ENCODE measurements at places on chromosomes 16 and 17.

DNA sequence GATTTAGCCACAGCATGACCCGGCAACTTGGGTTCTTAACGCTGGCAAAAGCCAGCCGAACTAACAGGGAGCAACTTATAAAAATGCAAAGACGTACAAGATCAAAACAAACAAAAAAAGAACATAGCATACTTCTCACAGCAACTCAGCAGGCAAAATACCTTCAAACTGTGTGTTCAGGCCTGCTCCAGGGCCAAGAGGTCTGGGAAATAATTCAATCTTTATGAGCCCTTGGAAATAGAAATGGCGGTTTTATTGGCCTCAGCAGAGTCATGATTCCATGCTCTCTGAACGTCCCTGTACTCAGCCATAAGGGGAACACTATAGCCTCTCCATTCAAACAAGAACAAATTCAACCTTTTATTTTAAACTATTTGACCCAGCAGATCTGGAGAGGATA lies 101.3 kb upstream of the C17orf78 start:
- no peak for DNase-seq

GRCh38 chr16:51149251-51149661 lies 1.8 kb downstream of the SALL1 start:
- no peak for DNase-seq

DNA sequence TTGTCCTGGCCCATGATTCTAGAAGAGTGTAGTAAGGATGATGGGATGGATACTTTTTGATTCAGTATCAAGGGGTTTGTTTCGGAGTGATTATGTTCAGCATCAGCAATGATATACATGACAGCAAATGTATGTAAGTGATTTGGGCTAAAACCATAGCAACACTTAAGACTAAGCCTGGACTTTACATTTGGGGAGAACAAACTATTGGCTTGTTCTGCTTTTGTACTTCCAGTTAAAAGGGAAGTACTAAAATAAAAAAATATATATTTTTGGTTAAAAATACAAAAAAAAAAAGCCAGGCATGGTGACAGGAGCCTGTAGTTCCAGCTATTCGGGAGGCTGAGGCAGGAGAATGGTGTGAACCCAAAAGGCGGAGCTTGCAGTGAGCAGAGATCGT lies 20.5 kb upstream of the DHX8 start:
- DNase-seq: no peak

DNA sequence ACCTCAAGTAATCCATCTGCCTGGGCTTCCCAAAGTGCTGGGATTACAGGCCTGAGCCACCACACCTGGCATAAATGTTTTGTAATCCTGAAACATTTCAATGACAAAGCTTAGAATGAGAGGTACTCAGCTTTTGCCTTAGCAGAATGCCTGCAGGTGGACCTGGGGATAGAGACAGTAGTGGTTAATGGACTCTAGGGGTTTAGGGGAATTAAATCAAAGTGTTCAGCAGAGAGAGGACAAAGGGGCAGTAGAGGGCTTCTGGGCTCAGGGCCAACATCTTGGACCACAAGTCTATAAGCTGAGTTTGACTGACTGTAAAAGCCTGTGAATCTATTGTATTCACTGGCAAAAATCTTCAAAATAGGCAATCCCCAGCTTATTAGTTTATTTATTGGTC lies 36.0 kb upstream of the MED13 start:
- DNase-seq: no peak

DNA sequence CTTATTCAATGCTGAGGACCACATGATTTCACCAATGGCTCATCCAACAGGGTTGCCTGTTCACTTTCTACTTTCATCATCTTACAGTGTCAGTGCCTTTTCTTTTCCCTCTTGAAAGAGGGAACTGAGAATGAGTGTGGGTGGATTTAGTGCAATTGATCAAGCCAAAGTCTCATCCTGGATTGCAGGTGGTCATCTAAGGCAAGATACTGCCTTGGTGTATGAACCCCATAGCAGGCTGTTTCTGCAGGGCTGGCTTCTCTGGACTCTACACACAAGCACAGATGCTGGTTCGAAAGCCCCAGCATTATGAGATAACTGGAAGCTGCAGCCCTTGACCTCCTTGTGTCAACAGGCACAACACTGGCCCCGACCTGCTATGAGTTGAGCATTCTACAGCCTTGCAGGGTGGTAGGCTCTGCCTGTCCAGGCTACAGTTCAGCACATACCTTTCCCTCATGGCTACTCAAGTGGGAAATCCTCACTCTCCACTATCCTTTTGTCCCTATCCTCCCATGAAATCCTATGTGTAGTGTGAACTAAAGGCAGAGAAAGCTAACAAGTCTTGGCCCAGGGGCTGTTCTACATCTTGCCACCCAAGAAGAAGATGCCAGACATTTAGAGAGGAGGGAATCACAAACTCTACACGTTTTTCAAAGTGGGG lies 358.7 kb downstream of the SLC39A11 start:
- DNase-seq: no peak

- no peak for DNase-seq
Observed at GRCh38 chr16:74100395-74101326, 196.0 kb upstream of the PSMD7 start.

GRCh38 chr16:30413112-30413806 lies 5.9 kb downstream of the ZNF771 start:
- no peak for DNase-seq

- DNase-seq: no peak
Observed at GRCh38 chr16:57679016-57679415, 10.9 kb downstream of the ADGRG3 start.

DNA sequence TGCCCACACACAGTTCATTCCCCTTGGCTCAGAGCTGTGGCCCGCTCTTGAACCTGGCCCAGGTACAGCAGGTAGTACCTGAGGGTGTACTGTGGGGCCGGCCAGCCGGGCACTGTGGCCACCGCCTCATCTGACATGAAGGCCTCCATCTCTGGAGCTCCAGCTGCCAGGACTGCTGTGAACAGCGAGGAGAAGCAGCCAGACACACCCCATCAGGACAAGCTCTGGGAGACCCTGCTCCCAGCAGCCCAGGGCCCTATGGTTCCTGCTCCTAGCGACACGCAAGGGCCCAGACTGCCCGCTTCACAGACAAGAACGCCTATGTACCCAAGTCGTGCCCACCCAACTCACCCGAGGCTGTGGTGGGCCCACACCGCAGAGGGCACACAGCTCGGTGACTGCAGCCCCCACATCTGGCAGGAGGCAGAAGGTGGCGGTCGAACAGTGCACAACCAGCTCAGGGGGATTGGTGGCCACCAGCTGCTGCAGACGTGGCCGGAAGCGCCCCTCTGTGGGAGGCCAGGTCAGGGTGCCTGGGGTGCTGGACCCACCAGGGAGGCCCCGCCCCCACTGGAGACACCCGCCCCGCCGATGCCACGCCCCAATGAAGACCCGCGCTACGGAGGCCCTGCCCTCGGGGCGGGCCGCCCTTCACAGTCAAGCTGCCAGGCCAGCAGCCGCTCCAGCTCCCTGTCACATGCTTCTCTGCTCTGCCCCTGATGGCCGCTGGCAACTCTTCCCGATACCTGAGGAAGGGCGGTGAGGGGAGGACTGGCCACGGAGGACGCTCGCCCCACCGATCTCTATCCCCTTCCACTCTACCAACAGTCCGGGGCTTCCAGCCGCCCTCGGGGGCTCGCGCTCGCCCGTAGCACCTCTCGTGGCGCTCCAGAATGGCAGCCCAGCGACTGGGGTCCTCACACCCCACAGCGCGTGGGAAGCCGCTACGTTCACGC lies 1.1 kb upstream of the STUB1 start:
- no peak for DNase-seq

GRCh38 chr17:1906662-1907101 lies 76.9 kb downstream of the RPA1 start:
- no peak for DNase-seq

GRCh38 chr16:35745821-35746248 lies 2286.4 kb downstream of the TP53TG3F start:
- no peak for DNase-seq

GRCh38 chr16:8963010-8963820 lies 491 bp downstream of the USP7 start:
- no peak for DNase-seq

DNA sequence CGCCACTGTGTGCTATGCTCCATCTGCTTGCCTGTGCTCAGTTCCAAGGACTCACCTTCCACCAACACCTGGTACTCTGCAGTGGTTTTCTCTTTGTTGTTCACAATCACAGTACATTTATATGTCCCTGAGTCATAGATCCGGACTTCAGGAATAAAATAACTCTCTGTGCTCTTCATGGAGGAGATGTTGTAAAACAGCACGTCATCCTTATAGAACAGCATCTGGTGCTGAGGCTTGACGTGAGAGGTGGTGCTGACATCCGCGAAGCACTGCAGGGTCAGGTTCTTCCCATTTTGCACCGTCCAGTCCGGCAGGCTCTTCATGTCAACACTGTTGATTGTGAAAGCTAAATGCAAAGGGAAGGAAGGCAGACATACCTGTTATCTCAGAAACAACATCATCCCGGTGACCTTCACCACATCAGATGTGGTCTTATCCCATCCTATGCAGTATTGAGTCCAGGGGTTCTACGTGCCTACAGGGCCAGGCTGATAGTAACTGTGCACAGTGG lies 12.8 kb downstream of the PECAM1 start:
- DNase-seq: peak; percentile 93

GRCh38 chr17:63609816-63610573 lies 9.3 kb downstream of the TACO1 start:
- DNase-seq: no peak

DNA sequence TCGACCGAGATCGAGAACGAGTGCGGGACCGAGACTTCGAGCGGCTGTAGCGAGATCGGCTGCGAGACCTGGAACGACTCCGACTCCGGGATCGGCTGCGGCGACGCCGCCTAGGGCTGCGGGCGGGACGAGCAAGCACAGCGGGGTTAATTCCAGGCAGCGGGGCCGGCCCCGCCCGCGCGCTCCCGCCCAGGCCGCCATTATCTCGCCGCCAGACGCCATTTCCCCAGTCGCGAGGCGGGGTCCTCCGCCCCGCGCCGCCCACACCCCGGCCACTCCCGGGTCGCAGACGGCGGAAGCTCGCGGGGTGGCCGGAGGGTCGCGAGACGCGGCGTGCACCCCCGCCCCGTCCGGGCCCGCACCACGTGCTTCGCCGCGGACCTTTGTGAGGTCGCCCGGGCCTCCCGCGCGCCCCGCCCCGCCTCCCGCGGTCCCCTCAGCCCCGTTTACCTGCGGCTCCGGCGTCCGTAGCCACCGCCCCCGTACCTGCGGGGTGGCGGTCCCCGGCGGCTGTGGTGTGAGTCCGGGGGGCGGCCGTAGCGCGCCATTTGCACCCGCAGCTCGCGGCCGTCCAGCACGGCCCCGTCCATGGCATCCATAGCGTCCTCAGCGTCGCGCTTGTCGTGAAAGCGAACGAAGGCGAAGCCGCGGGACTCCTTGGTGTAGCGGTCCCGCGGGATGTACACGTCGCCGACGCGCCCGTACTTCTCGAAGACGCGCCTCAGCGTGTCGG lies 616 bp downstream of the SRSF2 start:
- DNase-seq: peak; percentile 39

GRCh38 chr17:51015145-51015558 lies 105.5 kb downstream of the SPAG9 start:
- DNase-seq: peak; percentile 44

DNA sequence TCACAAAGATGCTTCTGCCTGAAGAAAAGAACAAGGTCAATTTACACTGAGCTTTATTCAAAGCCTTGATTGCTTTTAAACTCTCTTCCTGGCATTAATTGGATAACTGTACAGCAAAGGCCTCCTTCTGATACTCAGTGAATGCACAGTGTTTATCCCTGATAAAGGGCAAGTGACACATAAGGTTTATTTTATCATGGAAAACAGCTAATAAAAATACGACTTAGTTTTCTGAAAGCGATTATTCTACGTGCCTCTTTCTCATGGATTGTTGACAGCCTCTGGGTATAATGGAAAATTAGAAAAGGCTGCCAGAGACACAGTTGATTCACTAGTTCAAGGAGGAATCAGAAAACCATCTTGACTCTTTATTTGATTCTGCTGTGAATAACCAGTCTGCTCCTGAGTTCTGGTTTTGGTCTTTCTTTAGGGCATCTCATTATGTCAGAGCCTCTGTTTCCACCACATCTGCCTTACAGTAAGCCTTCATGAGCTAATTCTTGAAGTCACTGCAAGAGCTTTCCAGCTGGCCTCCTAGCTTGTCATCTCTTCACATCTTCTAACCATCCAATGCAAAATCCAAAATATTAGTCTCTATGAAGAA lies 212.9 kb downstream of the CNTNAP4 start:
- DNase-seq: no peak

GRCh38 chr16:15811481-15812400 lies 45.1 kb downstream of the MYH11 start:
- DNase-seq: peak; percentile 96

GRCh38 chr16:69620573-69620972 lies 54.8 kb downstream of the NFAT5 start:
- no peak for DNase-seq

DNA sequence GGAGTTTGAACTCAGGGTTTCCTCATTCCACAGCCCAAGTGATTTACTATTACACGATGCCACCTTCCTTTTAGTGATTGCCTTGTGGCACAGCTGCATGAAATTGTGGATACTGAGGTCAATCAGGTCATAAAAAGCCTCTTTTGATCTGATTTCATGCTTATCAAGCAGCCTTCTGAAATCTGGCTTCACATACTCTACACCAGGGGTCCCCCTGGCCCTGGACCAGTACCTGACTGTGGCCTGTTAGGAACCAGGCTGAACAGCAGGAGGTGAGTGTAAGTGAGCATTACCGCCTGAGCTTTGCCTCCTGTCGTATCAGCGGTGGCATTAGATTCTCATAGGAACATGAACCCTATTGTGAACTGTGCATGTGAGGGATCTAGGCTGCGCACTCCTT lies 13.8 kb downstream of the SLFN5 start:
- DNase-seq: no peak

DNA sequence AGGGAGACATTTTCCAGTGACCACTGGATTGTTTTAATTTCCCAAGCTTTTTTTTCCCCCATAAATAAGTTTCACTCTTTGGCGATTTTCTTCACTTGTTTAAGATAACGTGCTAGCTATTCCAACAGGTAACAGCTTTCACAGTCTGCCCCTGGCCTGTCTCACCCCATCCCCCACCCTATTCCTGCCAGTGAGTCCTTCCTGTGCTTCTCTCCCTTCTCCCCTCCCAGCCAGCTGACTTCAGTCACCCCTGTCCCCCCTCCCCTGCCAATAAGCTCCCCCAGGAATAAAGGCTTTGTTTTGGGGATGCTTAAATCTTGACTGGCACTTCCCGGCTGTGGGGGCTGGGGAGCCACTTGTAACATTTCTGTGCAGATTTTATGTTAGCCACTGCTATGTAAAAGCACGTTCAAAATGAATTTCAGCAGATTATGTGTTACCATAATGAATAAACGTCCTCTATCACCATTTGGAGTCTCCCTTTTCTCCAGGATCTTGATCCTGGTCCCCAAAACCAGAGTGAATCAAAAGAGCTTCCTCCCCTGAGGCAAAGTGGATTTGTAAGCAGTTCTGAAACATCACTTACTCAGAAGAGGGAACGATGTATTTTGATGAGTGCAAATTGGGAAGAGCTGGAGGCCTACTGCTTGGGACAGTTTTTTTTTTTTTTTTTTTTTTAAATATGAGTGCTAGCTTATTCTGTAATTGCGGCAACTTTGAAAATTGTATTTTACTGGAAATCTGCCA lies 58.2 kb downstream of the IGF2BP1 start:
- no peak for DNase-seq

Data from LHCN-M2 (cell line).